ENCODE measurements at places on chromosomes 4 and X.
A peak's percentile ranks its signal among the peaks of the same experiment; 100 is the strongest.

DNA sequence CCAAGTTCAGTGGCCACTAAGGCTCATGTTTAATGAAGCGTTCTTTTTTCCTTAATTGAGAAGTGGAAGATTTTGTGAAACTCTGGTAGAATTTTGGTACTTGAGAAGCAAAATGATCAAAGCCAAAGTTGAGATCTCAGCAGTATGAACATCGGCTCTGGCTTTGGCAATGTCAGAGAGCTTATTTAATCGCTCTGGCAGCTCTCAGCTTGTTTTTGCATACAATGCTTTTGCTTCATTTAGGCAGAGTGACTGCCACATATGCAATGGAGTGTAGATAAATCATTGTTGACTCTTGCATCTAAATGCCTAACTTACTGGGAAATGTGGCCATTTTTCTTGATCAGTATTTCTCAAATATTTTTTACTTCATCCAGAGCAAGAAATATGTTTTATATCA lies 135.7 kb downstream of the AASDH start:
- H3K27ac ChIP-seq: no peak overlapping the region
- DNase-seq: no peak
- H3K36me3 ChIP-seq: peaks cover 42% of the 10 kb centered on the region
- H3K27me3 ChIP-seq: no peaks in the 10 kb centered on the region
- no peak overlapping the region for H3K4me3 ChIP-seq

DNA sequence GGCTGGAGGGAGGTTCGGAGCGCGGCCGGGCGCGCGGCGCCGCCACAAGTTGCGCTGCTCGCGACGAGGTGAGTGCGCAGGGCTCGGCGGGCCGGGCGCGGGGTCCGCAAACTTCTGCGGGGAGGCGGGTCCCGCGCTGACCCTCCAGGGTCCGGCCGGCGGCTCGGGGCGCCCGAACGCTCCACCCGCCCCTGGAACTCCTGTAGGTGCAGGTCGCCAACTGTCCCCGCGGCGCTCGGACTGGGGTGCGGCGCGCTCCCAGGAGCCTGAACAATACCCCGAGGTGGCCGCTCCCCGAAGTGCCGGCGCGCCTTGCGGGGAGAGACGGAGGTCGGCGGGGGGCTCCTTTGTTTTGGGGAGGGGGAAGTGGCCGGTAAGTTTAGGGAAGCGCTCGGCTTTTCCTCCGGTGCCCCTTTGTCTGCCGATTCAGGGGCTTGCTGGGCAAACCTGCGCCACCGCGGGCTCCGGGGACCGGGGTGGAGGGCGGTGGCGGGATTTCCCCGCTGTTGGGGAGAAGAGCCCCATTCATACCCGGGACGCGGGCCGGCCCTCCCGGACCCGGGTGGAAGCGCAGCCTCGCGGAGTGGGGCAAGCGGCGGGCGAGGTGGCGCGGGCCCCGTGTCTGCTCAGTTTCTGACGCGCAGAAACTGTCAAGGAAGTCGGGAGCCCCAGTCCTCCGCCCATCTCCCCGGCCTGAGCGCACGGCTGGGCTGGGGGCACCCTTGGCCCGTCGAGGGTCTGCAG lies 694 bp downstream of the TBL1X start:
- no peaks in the 10 kb centered on the region for H3K27me3 ChIP-seq
- H3K36me3 ChIP-seq: peaks cover 17% of the 10 kb centered on the region
- H3K27ac ChIP-seq: no peak overlapping the region
- H3K4me3 ChIP-seq: peak overlapping the region; percentile 87

DNA sequence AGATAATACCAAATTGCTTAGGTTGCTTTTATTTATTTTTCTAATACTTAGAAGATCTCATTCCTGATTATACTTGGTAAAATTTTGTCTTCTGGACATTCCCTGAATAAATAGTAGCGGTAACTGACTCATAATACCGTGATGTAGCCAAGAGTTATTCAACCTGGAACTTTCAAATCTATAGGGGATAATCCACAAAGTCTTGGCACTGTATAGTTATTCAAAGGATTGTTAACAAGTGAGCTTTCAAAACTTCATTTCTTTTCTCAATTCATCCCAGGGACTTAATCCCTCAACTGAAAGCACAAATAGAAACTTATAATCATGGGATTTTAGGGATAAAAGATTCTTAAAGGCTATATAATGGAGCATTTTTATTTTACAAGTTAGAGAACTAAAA lies 1383.3 kb downstream of the FAM133A start:
- H3K36me3 ChIP-seq: no peaks in the 10 kb centered on the region
- no peak overlapping the region for H3K27ac ChIP-seq
- H3K4me3 ChIP-seq: no peak overlapping the region
- H3K4me1 ChIP-seq: no peaks in the 10 kb centered on the region

- no peak overlapping the region for H3K4me3 ChIP-seq
- peaks cover 16% of the 10 kb centered on the region for H3K27me3 ChIP-seq
- H3K36me3 ChIP-seq: no peaks in the 10 kb centered on the region
- peaks cover 6% of the 10 kb centered on the region for H3K4me1 ChIP-seq
- DNase-seq: no peak
- no peak overlapping the region for H3K27ac ChIP-seq
Observed at GRCh38 chr4:76061982-76062381, 12.5 kb upstream of the ART3 start.

- DNase-seq: peak; percentile 17
- H3K4me1 ChIP-seq: peaks cover 26% of the 10 kb centered on the region
- H3K36me3 ChIP-seq: peaks cover 3% of the 10 kb centered on the region
- H3K27ac ChIP-seq: no peak overlapping the region
- no peak overlapping the region for H3K4me3 ChIP-seq
- peaks cover 3% of the 10 kb centered on the region for H3K27me3 ChIP-seq
Observed at GRCh38 chr4:20248155-20248558, 3.5 kb upstream of the SLIT2 start.

- H3K27ac ChIP-seq: peak overlapping the region; percentile 15
- no peak overlapping the region for H3K4me3 ChIP-seq
- H3K36me3 ChIP-seq: peaks cover 93% of the 10 kb centered on the region
- DNase-seq: no peak
Observed at GRCh38 chrX:9724711-9725110, 40.9 kb downstream of the GPR143 start.

- H3K36me3 ChIP-seq: no peaks in the 10 kb centered on the region
- H3K27ac ChIP-seq: no peak overlapping the region
- no peak for DNase-seq
Observed at GRCh38 chrX:48616576-48616975, 19.3 kb downstream of the WDR13 start.

DNA sequence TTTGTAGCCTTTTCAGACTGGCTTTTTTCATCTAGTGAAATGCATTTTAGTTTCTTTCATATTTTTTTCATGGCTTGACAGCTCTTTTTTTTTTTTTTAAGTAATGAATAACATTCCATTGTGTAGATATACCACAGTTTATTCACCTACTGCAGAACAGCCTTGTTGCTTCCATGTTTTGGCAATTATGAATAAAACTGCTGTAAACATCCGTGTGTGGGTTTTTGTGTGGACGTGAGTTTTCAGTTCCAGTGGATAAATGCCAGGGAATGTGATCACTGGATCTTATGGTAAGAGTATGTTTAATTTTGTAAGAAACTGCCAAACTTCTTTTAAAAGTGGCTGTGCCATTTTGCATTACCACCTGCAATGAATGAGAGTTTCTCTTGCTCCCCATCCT lies 160.8 kb downstream of the SOWAHB start:
- no peak overlapping the region for H3K4me3 ChIP-seq
- no peaks in the 10 kb centered on the region for H3K27me3 ChIP-seq
- peak overlapping the region; percentile 43 for H3K27ac ChIP-seq
- peaks cover 75% of the 10 kb centered on the region for H3K36me3 ChIP-seq
- no peak for DNase-seq
- peaks cover 38% of the 10 kb centered on the region for H3K4me1 ChIP-seq

GRCh38 chr4:111064342-111064993 lies 441.6 kb upstream of the PITX2 start:
- no peak overlapping the region for H3K27ac ChIP-seq
- peaks cover 14% of the 10 kb centered on the region for H3K4me1 ChIP-seq
- no peak overlapping the region for H3K4me3 ChIP-seq
- no peaks in the 10 kb centered on the region for H3K27me3 ChIP-seq
- DNase-seq: no peak

DNA sequence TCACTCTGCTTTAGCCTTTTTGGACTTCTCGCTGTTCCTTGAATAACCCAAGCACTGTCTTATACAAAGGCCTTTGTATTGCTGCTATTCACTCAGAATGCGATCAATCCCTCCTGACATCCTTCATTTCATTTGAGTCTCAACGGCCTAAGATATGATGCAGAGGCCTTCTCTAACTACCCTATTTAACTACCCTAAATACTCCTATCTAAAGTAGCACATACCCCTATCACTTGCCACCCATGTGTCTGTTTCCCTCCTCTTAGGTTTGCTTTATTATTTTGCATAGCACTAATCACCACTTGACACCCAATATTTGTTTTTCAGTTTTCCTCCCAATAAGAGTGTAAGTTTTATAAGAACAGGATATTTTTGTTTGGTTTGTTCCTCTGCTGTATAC lies 42.3 kb upstream of the ACSL4 start:
- H3K4me1 ChIP-seq: no peaks in the 10 kb centered on the region
- peaks cover 3% of the 10 kb centered on the region for H3K36me3 ChIP-seq
- no peak overlapping the region for H3K27ac ChIP-seq
- DNase-seq: no peak
- no peaks in the 10 kb centered on the region for H3K27me3 ChIP-seq
- no peak overlapping the region for H3K4me3 ChIP-seq

GRCh38 chrX:18401848-18402213 lies 23.6 kb upstream of the CDKL5 start:
- H3K4me3 ChIP-seq: no peak overlapping the region
- no peaks in the 10 kb centered on the region for H3K4me1 ChIP-seq
- no peaks in the 10 kb centered on the region for H3K36me3 ChIP-seq
- no peak overlapping the region for H3K27ac ChIP-seq

DNA sequence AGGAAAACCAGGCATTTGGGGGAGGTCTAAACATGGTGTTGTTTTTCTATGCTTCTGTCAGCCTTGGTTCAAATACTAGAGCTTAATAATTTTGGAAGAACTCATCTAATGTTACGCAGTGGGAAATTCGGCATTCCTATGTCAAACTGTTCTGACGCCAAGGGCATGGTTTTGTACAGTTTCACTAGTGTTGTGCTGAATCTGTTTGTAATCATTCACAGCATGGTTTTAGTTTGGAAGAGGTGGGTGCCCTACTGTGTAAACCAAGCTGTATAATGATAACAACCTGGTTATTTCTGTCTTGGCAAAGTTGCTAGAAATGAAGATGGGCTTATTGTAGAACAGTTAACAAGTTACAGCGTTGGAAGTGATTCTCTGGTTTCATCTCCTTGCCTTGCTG lies 5.2 kb downstream of the DDX3X start:
- H3K27me3 ChIP-seq: peaks cover 4% of the 10 kb centered on the region
- peaks cover 55% of the 10 kb centered on the region for H3K36me3 ChIP-seq
- H3K4me3 ChIP-seq: no peak overlapping the region
- H3K27ac ChIP-seq: no peak overlapping the region
- H3K4me1 ChIP-seq: peaks cover 33% of the 10 kb centered on the region

DNA sequence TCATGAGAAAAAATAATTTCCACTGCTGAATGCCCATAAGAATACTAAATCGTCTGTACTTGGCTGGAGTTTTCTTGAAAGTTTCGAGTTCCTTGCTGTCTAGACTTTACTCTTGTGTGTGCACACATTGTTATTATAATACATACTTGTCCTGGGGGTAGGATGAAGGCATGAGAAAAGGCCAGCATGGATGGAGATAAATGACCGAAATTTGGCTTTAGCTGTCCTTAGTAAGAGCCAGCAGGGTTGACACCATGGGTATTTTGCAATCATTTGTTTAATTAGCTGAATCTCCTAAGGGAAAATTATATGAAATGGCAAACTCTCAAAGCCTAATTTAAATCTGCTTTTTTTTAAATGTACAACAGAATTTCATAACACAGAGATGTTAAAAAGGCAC lies 641.6 kb downstream of the ADGRL3 start:
- no peaks in the 10 kb centered on the region for H3K36me3 ChIP-seq
- no peak for DNase-seq
- H3K4me3 ChIP-seq: no peak overlapping the region
- H3K27me3 ChIP-seq: no peaks in the 10 kb centered on the region

GRCh38 chr4:178395798-178396197 lies 953.6 kb upstream of the AGA start:
- H3K4me3 ChIP-seq: no peak overlapping the region
- H3K27me3 ChIP-seq: no peaks in the 10 kb centered on the region
- H3K36me3 ChIP-seq: no peaks in the 10 kb centered on the region

GRCh38 chr4:657834-658667 lies 16.0 kb downstream of the ATP5ME start:
- no peak for DNase-seq
- H3K4me1 ChIP-seq: peaks cover 22% of the 10 kb centered on the region
- peaks cover 8% of the 10 kb centered on the region for H3K27me3 ChIP-seq

DNA sequence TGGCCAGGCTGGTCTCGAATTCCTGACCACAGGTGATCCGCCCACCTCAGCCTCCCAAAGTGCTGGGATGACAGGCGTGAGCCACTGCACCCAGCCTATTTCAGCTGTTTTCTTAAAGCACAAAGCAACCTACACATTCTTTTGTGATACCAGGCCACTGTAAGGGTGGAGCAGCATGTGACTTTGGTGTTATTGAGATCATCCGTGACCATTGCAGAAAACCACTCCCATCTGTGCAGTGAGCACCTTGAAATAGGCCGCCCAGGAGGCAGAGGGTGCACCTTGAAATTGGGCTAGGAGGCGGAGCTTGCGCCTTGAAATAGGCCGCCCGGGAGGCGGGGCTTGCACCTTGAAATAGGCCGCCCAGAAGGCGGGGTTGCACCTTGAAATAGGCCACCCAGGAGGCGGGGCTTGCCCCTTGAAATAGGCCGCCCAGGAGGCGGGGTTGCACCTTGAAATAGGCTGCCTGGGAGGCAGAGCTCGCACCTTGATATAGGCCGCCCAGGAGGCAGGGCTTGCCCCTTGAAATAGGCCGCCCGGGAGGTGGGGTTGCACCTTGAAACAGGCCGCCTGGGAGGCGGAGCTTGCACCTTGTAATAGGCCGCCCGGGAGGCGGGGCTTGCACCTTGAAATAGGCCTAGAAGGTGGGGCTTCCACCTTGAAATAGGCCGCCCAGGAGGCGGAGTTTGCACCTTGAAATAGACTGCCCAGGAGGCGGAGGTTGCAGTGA lies 9.0 kb upstream of the SLC25A6 start:
- peaks cover 2% of the 10 kb centered on the region for H3K27me3 ChIP-seq
- H3K36me3 ChIP-seq: peaks cover 11% of the 10 kb centered on the region
- no peak overlapping the region for H3K27ac ChIP-seq

- no peak overlapping the region for H3K27ac ChIP-seq
- no peak overlapping the region for H3K4me3 ChIP-seq
- DNase-seq: peak; percentile 57
- H3K36me3 ChIP-seq: no peaks in the 10 kb centered on the region
- peaks cover 17% of the 10 kb centered on the region for H3K4me1 ChIP-seq
Observed at GRCh38 chrX:14032406-14032805, 2.7 kb upstream of the GEMIN8 start.
